ENCODE measurements at places on chromosomes 3 and 15.

GRCh38 chr15:101502572-101503295 lies 13.2 kb upstream of the PCSK6 start:
- DNase-seq: no peak

GRCh38 chr3:67312155-67312554 lies 314.0 kb downstream of the KBTBD8 start:
- no peak for DNase-seq

- no peak for DNase-seq
Observed at GRCh38 chr3:58706395-58707167, 40.0 kb upstream of the FAM3D start.

- no peak for DNase-seq
Observed at GRCh38 chr3:126777366-126777765, 73.3 kb downstream of the CHCHD6 start.

- DNase-seq: no peak
Observed at GRCh38 chr15:73024168-73024567, 28.1 kb upstream of the NEO1 start.

DNA sequence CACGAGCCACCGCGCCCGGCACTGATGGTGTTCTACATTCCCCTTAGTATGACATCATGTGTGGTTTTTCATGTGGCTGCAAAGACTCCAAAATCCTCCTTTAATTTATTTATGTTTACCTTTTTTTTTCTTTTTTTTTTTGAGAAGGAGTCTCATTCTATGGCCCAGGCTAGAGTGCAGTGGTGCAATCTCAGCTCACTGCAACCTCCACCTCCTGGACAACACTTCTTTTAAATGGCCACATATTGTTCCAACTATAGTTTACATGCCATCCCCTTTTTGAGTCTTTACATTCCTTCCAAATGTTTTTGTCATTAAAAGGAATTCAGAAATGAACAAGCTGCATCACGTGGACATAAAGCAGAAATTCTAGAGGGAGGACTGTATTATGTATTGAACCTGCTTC lies 10.3 kb upstream of the CDV3 start:
- DNase-seq: no peak

DNA sequence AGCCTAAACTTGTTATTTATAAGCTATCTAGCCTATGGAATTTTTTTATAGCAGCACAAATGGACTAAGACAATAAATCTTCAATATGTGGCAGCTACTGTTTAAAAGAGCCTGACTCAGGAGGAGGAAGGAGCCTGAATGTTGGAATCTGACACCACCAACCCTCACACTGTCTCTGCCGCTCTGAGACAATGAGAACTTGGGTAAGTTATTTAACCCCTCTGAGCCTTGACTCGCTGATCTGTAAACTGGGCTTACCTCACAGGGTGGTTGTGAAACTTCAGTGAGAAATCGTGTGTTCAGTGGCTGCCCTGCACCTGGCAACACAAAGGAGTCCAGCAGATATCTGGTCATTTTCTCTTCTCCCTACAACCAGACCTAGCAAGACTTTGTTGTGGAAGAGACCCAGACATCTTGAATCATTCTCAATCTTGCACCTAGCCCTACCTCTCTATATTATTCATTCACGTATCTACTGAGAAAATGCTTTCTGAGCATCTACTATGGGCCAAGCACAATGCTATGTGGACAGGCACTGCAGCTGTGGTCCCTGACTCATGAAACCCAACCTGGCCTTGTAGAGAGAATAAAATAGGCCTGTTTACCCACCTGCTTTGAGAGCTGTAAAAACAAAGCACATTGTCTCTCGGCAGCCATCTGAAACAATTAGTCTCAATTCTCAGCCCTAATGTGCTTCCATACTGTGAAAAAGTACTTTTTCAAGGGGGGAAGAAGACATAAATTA lies 81.9 kb upstream of the SLC25A36 start:
- DNase-seq: no peak

Measured in globus pallidus (tissue), 1 donor.